Panc1 (cell line): ENCODE measurements at places on chromosomes 12 and 14.

DNA sequence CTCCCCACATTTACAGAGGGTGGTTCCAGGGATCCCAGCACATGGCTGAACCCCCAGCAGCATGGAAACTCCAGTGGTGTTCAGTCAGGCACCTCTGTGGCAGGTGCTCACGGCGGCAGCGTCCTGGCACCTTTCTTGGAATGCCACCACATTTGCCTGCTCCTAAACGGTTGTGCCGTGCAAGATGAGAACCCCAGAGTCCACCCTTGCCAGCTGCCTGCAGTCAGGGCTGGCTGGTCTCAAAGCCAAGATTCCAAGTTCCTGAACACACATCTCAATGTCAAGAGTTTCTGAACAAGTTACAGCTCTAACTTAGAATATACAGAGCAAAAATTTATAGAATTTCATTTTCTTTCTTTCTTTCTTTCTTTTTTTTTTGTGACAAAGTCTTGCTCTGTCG lies 38.7 kb downstream of the DDX51 start:
- no peak overlapping the region for H3K4me3 ChIP-seq
- no peaks in the 10 kb centered on the region for H3K4me1 ChIP-seq
- H3K36me3 ChIP-seq, result peaks cover 7% of the 10 kb centered on the region

DNA sequence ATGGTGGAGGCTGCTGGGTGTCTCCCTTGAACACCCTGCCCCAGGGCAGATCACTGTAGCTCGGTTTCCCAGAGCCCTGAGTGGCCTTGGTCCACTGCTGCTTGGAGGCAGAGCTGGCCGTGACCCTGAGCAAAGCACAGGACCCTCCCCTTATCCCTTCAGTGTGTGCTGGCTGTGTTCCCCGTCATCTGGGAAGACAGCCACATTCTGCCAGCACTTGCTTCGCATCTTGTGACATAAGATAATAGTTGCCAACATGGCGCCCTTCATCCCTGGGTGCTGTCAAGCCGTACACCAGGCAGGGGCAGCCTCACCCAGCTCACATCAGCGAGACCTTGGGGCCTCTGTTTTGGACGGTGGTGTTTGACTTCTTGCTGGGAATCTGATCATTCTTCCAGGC lies 12.1 kb upstream of the ALDH2 start:
- H3K4me1 ChIP-seq, result no peaks in the 10 kb centered on the region
- no peak overlapping the region for H3K27ac ChIP-seq
- peaks cover 2% of the 10 kb centered on the region; the same call in 1 of the 2 replicates for H3K36me3 ChIP-seq
- H3K4me3 ChIP-seq, result no peak overlapping the region

- no peak overlapping the region for H3K4me3 ChIP-seq
- H3K27ac ChIP-seq, result peak overlapping the region; percentile 55; the same call in 1 of the 2 replicates
- no peaks in the 10 kb centered on the region for H3K27me3 ChIP-seq
- DNase-seq, result no peak
- H3K36me3 ChIP-seq, result no peaks in the 10 kb centered on the region
- peaks cover 10% of the 10 kb centered on the region for H3K4me1 ChIP-seq
These were observed 9.7 kb upstream of the MDM1 start for GRCh38 chr12:68341822-68342221.

GRCh38 chr14:51871846-51872245 lies 11.4 kb downstream of the GNG2 start:
- no peaks in the 10 kb centered on the region for H3K36me3 ChIP-seq
- no peaks in the 10 kb centered on the region for H3K4me1 ChIP-seq
- no peak overlapping the region for H3K4me3 ChIP-seq
- H3K27ac ChIP-seq, result no peak overlapping the region
